ENCODE measurements at places on chromosomes 3 and 15.

- no peak for DNase-seq
These were observed 24.0 kb upstream of the SLC24A5 start for GRCh38 chr15:48096813-48097212.

GRCh38 chr3:127454968-127455367 lies 135.6 kb downstream of the TPRA1 start:
- DNase-seq: no peak

DNA sequence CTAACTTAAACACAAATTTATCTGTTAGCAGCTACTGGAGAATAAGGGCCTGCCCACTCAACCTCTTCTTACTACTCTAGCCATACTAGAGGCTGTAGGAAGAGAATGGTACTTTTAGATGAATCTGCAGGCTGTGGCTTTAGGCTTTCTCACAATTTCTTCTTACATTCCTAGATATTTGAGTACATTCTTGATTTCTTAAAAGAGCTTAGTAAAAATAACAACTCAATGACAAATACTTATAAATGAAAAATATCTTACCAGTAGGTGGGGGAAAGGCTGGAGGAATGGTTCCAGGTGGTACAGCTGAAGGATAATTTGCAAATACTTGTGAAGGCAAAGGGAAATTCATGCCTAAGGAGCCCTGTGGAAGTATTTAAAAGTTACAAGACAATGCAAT lies 92.9 kb upstream of the GK5 start:
- no peak for DNase-seq

DNA sequence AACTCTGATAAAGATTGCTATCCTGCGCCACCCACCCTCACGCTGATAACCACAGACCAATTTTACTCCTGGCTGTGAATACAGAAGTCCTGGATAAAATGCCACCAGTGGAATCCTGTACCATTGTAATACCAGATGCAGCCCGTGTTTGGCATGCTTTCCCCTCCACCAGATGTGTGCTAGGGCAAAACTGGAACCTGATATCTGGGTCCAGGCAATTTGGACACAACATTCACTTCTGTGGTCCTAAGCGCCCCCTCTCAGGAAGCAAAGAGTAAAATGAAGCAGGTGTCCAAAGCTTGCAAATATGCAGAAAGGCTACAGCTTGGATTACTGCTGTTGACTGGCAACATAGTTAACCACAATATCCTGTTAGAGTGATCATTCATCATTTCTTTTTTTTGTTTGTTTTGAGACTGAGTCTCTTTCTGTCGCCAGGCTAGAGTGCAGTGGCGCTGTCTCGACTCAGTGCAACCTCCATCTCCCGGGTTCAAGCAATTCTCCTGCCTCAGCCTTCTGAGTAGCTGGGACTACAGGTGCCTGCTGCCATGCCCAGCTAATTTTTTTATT lies 32.8 kb downstream of the LOXL1 start:
- DNase-seq: peak; percentile 7

- no peak for DNase-seq
These were observed 86.8 kb downstream of the CCK start for GRCh38 chr3:42179110-42179725.

DNA sequence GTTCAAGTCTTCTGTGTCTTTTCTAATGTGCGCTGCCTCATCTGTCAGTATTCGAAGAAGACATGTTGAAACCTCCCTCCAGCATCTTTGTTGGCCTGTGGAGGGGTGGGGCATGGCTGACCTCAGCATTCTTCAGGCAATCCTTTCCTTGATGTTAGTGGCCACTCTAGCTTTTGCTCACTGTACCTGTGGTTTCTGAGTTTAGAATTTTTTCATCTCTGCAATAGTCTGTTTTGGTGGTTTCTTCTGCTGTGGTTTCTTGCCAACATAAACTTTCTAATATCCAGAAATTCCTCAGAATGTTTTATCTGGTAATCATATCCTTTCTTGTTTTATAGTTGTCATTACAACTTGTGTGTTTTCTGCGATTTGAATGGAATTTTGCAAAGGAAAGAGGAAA lies 251.3 kb upstream of the NR2E3 start:
- no peak for DNase-seq

- no peak for DNase-seq
These were observed 243.5 kb upstream of the DCBLD2 start for GRCh38 chr3:99145031-99145430.

DNA sequence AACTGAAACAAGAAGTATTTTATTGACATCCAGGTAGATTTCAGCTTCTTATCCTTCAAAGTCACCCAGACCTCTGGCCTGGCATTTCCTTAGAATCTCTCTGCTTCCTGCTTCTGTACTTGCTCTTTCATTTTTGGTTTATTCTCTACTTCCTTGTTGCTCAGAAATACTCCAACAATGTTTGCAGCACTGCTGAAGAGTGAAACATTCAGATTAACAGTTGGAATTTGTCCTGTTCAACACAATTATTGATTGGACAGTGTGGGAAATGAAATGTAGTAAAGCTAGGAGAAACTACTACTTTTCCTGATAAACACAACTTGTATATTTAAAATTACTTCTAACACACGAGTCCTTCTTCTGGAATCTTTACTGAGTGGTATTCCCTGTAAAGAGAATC lies 81.0 kb upstream of the MEIS2 start:
- no peak for DNase-seq

DNA sequence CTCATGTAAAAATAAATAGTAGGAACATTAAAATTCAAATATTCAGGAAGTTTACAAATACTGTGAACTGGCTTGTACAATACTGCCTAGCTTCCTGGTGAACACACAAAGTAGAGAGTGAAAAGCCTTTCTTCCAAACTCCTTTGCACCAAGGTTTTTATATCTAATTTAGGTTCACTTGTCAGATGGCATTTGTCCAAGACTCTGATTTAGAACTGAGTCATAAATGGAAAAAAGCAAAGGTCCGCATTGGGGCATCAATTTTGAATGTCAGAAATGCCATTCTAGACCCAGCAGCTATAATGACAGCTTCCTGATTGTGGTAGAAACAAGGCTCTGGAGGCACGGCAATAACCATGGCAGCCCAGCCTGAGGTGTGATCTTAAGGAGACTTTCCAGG lies 160.7 kb downstream of the PDE8A start:
- no peak for DNase-seq

- no peak for DNase-seq
These were observed 62.2 kb upstream of the ACAN start for GRCh38 chr15:88741046-88741445.

DNA sequence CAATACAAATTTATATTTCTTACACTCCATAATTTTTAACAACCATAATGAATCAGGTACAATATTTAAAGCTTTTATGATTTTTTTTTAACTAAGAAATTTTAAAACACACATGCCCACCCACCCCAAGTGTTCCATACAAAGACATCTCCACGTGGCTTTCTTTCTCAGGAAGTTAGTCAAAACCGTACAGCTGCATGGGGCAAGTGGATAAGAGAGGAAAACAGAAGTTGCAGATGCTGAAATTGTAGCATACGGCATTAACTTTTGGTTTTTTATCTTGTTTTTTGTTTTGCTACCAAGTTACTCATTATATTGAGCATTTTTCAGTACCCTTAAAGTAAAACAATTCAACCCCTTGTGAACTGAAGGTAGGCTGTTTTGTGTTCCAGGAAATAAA lies 14.8 kb downstream of the GNB4 start:
- no peak for DNase-seq

DNA sequence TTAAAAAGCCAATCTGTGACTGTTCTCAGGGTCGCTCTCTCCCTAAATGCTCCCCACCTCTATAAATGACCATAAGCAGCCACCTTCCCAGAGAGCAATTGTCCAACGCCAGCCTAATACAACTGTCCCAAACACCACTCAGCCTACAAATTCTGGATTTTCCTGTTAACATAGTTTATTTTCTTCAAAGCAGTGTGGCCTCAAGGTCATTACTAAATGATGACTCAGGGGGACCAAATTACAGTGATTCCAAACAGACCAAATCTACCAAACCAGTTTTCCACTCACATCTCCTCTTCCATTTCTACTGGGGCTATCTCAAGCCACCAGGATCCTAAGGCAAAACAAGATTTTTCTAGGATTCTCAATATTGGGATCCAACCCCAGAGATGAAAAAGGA lies 22.5 kb downstream of the HEXA start:
- no peak for DNase-seq

DNA sequence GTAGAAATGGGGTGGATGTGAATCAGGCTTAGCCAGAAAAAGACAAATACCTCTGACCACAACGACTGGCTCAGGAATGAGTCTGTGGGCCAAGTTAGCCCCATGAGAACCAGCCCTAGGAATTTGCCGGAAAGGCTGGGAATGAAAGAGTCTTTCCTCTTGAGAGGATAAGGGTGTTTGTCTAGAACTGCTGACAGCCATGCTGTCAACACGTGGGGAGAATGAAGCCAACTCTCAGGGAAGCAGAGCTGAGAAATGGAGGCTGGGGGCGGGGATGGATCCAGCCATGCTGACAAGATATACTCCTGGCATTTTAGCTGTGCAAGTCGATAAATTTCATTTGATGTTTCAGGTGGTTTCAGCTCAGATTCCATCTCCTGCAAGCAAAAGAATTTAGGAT lies 10.6 kb upstream of the SLC6A1 start:
- DNase-seq: no peak

GRCh38 chr3:30741889-30742288 lies 135.5 kb downstream of the TGFBR2 start:
- no peak for DNase-seq

GRCh38 chr15:79816571-79816970 lies 80.2 kb downstream of the MTHFS start:
- no peak for DNase-seq

DNA sequence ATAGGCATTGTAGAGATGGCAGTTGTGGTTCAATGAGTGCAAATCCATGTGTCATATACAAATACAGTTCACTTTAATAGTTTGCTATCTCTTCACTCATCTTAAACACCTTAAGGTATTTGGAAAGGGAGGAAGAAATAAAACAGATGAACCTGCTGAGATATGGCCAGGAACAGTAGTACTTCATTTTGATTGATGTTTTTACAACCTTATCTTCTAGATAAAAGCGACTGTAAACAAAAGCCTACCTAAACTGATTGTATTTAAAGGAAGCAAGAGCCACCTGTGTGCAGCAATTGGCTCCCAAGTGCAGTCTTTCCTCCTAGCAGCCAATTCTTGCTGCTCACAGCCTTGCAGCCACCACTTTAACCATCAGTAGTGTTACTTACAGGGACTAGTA lies 217.7 kb downstream of the CDIN1 start:
- DNase-seq: no peak

DNA sequence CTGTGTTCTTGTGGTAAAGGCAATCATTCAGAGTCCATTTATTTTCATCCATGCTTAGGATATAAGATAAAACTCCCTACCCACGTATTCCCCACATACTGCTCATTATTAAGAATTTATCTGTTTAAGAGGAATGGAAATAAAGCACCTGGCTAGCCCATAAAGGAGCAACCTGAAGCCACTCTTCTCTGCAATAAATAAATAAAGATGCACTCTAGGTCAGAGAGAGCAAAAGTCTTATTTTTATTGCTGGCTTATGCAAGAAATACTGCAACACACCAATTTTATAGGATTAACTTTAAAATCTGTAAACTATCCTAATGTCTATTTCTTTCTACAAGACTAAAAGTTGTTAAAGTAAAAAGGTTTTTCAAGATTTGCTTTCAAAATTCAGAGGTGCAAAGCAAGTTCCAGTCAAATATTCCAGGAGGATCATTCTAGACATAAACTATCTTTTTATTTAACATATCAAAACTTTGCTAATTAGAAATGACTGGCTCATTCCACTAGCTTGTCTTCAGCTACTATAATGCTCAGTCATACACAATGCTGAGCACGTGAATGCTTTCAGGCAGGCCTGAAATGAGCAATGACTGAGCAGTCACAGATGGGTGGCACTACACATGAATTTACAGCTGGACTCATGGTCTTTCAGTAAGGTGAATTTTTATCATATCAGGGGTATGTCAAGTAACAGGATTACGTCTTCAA lies 7.1 kb downstream of the TJP1 start:
- no peak for DNase-seq

DNA sequence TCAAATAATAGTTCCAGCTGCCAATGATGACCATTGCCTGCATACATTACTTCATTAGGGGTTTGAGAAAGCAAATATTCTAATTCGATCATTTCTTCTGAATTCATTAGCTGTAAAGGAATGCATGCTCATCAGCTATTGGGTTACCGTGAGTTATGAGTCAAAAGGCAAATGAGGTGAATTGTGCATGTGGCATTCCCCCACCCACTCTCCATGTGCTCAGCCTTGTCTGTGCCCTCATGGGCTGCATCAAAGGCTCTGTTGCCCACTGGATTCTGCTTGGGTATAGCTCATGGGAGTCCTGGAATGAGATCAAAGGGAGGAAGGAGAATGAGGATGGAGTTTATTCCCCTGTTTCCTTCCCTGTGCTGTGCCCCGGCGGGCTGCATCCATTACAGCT lies 99.3 kb upstream of the CHRNA7 start:
- no peak for DNase-seq

DNA sequence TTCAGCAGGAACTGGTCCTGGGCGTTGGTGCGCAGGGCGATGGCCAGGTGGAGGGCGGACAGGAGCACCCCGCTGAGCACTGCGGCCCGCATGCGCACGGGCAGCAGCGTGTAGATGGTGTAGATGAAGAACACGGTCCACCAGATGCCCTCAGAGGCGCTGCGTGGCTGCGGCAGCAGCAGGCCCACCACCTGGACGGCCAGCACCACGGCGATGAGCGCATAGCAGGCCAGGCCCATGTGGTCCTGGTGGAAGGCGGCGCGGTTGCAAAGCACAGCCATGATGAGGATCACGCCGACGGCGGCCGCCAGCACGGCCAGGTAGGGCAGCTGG lies 1.5 kb downstream of the ADCY5 start:
- no peak for DNase-seq

DNA sequence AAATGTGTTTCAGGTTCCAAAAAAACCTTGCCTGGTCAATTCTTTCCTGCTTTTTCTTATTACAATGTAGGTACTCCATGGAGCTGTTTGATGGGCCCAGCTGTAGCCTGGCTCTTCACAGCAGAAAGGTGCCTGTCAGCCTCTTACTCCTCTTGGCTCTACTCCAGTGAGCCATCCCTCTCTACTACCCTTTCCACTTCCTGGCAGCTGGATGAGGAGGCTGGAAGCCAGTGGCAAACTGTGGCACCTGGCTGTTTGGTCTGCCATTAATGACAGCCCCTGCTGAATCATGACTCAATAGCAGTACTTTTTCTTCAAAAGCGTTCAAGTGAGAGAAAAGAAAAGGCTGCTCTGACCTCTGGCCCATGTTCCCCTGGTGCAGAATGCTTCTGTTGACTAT lies 618.1 kb downstream of the PYDC2 start:
- DNase-seq: no peak

GRCh38 chr15:49696433-49696832 lies 75.6 kb downstream of the DTWD1 start:
- DNase-seq: no peak

DNA sequence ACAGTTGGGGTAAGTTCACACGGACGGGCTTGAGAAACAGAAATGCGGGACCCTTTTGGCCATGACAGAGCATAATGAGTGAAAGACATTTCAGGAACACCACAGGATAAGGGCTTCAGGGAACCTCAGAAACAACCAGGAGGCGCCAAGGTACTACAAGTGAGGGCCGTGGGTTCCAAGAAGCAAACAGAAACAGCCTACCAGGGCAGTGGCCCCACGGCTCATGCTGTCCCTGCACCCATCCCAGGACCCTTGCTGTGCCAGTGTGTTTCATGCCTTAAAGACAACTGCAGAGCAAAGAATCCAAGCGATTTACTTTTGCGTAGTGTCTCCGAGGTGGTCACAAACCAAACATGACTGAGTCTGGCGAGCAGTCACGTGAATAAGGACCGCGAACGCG lies 54.0 kb downstream of the RUBCN start:
- DNase-seq: no peak
